Activated CD4-positive, alpha-beta memory T cell treated with anti-CD3 and anti-CD28 coated beads for 36 hours (primary cell): ENCODE measurements at places on chromosomes 12 and 14. TPM values are rescaled to one million over a fixed set of nuclear protein-coding genes. Genes with fewer than 3 reads are reported as not detected.

- peak; percentile 52 for DNase-seq
These were observed 693 bp downstream of the MAP3K9 start for GRCh38 chr14:70808416-70809224.

DNA sequence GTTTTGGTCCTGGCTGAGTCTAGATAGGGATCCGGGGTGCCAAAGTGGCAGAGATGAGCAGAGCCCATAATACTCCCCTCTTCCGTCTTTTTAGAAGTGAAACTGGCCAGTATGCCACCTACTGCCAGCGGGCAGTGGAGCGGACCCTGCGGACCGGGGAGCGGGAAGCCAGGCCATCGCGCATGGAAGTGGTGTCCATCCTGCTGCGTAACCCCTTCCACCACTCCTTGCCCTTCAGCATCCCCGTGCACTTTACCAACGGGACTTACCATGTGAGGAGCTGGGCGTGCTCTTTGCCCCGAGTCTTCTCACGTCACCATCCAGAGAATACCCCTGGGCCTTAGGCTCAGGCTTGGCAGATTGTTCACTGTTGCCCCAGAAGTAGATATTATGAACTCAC lies 21.0 kb downstream of the PIGH start:
- DNase-seq = no peak

- no peak for DNase-seq
These were observed 65.8 kb downstream of the C14orf39 start for GRCh38 chr14:60420050-60420449.

GPR162 gene
- total RNA-seq = 0.31 TPM

GRCh38 chr12:28711421-28711820 lies 437.7 kb upstream of the FAR2 start:
- no peak for DNase-seq

DNA sequence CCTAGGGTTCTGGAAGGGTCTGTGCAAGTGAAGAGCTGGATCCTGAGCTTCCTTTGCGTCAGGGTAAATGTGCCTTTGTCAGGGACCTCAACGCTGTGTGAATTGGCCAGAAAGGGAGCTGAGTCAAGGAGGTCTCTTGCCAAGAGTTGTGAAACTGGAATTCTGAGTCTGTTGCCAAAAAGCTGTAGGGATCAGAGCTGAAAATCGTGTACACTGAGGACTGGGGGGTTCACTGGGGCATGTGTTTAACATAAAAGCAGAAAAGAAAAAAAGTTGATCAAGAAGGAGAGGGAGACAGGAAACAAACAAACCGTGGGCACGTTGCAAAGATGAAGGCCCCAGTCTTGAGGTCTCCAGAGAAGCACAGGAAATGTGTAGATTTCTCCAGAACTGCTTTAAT lies 1081.5 kb downstream of the VRK1 start:
- DNase-seq = peak; percentile 12

- peak; percentile 27 for DNase-seq
These were observed 935 bp downstream of the TBC1D30 start for GRCh38 chr12:64825143-64826021.

HNF1A gene
- not detected for total RNA-seq

DNA sequence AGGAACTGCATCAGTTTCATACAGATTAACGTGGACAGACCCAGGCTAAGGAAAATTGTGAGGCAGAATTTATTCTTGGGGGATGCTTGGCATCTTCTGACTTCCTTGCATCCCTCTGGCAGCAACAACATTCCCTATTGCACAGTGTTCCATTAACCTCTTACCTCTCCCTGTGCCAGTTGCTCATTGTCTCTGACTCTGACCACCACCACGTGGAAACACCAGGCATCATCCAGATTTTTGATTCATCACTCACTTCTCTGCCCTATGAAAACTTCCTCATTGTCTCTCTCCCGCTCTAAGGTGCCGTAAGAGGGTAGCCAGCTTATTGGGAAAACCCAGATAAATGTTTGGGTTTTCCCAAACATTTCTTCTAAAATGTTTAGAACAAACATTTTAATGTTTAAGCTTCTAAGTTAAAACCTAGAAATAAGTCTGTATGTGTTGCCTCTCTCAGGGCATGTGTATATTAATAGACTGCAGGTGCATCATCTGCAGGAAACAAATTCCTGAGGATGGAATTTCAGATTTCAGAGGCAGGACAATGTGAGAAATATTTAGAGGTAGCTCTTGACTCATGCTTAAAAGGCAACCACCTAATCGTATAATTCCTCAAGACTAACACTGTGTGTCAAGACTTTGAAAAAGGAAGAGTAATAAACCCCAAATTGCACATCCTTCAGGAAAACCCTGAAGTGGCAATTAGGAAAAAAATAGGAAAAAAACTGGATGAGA lies 64.5 kb upstream of the SLC35F4 start:
- DNase-seq = no peak

- DNase-seq = no peak
These were observed 12.4 kb upstream of the CCDC91 start for GRCh38 chr12:28177905-28178304.

CLEC4D gene
- not detected for total RNA-seq

CELA1 gene
- not detected for total RNA-seq

DNA sequence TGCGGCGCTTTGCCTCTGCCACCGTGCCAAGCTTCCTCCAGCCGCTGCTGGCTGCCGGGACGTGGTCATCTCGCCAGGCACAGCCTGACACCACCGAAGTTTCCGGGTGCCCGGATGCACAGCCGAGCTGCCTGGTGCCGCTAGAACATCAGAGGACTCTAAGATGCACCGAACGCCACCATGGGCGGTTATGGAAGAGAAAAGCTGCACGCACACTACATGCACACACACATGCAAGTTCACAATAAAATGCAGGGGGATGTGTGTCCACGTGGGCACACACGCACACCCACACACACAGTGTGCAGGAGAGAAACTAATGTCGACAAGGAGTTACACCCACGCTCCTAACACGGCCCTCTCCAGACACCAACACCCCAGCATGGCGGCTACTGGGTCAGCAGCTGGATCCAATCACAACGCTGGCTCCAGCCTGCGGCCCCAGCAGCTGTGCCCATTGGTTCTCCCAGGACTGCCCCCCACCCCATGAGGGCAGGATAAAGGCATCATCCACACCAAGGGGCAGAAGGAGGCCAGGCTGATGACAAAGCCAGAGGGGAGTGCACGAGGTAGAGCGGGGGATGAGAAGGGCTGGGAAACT lies 82.7 kb downstream of the BCL11B start:
- peak; percentile 69 for DNase-seq

GRCh38 chr14:35336494-35337268 lies 44.5 kb downstream of the PSMA6 start:
- DNase-seq = no peak

GRCh38 chr14:71942904-71943694 lies 10.9 kb downstream of the RGS6 start:
- no peak for DNase-seq

GRCh38 chr14:32709027-32709426 lies 229.7 kb upstream of the NPAS3 start:
- DNase-seq = no peak
